DMS79 treated with DMSO at 0.1 percent for 48 hours (cell line): ENCODE measurements at places on chromosomes 2 and 18.

DNA sequence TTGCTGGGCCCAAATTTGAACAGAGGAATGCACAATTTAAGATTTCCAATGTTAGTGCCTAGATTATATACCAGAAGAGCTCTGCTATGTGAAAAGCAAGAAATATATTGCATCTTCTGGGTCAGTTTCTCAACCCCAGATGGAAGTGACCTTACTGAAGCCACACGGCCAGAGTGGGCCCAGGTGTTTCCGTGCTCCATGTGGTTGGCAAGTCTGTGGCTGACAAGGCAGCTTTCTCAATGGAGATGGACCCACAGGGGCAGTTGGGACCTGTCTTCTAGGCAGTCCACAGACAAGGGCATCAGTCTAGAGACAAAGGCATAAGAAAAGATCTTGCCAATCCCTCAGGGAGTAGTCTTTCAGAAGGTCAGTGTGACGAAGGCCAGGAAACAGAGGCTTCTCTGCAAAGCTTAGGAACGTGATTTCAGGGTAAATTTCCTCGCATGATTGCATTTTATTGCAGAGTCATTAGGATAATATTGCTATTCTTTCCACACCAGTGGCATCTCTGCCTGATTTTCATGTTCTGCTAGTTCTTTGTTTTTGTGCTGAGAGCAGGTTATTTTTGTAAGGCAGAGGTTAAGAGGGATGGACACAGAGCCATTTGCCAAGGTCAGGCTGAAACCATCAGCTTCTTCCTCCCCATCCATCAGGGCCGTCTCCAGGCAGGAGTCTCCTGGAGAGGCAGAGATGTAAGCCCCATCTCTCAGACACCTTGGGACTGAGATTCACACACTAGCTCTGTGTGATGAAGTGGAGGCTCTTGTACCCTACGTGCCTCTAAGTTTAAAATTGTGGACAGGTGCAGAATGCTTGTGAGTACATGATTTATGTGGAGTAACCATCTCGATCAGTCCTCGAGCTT lies 202.1 kb downstream of the ANKRD30B start:
- no peak for DNase-seq

DNA sequence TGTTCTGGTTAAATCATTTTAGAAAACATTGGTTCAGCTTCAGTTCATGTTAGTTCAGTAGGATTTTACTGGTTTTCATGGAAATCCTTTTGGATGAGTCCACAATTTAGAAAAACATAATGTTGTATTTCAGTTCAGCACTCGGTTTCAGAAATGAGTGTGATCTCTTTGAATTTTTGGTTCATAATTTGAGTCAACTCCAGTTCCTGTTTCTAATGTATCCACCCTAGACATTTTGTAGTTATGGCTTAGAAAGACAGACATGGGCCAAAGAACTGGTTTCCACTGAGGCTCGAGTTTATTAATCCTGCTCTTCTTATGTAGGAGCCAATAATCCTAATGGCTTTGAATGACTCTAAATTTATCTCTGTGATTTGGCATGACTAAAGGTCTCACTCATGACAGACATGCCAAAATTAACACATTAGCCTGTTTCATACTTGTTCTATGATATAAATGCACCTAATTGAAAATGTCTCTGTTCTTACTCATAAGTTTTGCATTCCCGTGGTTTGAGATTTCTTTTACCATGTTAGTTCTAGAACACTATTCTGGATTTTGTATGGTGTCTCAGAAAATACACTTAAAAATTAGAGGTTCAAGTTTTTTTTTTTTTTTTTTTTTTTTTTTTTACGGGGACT lies 82.3 kb upstream of the SPRED2 start:
- DNase-seq, result no peak

DNA sequence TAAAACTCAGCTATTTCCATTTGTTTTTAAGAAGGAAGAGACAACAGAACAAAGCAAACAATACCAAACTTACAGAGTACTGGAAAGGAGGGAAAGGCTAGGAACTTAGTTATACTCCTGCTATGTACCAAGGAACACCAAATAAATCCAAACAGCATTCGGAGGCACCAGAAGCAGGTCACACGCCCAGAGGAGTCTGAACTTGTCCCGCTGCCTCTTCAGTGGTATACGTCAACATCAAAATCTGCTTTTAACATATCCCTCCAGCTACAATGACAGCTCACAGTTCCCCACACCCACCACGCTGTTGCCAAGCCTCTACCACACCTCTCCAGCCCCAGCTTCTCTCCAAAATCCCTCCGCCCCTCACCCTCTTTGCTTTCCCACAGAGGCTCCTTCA lies 17.3 kb downstream of the C2orf76 start:
- DNase-seq, result no peak

GRCh38 chr18:9708434-9709303 lies 568 bp downstream of the RAB31 start:
- DNase-seq, result no peak

DNA sequence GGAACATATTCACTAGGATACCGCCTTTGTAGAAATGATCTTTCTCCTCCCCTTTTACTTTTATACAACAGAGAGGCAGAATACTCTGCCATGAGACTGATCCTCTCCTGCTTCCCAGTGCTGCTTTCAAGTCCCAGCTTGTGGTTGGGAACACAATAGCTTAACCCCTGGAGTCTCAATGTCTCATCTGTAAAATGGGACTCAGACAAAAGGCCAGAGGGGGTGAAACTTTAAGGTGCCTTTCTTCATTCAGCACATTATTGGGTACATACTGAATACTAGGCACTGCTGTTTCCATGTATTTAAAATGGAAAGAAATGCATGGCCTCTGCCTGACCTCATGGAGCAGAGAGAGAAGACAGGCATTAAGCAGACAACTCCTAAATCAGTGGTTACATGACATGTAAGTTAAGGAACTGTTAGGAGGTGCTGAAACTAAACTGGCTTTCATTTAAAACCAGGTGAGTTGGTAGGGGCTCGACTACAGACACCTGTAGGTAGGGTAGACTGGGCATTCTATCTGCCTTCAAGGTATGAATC lies 53.8 kb downstream of the MAP4K4 start:
- DNase-seq, result no peak

GRCh38 chr2:158743879-158744278 lies 51.2 kb upstream of the DAPL1 start:
- no peak for DNase-seq
